ENCODE measurements at places on chromosomes 16 and 17.

DNA sequence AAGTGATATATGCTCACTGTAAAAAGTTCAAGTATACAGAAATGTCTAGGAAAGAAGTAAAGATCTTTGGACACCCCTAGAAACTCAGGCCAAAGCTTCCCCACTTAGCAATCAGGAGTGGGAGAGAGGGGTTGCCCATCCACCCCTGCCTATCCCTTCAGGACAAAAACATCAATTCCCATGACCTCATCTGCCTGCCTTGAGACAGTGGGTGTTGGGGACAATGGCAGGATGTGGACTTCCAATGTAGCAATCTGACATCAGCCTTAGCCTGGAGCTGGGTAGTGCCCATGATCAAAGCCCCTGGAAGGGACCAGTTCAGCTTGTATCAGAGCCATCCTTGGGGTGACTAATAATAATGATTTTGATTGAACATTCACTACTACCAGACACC is 18.1 kb downstream of the ITPRIPL2 start:
- no peak for DNase-seq

DNA sequence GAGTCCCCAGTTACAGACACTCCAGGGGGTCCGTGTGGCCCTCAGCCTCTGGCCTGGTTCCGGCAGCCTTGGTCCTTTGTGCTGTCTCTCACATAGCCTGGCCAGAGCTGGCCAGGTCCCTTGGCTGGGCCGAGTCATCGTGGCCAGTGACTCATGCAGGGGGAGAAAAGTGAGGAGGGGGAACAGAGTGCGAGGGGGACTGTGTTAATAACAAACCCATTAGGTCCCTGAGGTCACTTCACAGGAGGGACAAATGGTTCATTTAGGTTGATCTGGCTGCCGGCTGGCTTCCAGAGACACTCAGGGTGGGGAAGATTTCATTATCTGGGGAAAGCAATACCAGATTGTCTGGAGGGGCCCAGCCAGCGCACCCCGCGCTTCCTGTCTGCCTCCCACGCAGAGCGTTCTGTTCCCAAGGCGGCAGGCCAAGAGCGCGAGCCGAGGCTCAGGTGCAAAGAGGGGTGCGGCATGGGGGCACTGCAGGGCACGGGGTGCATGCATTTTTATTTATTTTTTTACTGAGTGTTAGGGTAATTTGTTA is 223.1 kb downstream of the SEC14L1 start:
- no peak for DNase-seq

DNA sequence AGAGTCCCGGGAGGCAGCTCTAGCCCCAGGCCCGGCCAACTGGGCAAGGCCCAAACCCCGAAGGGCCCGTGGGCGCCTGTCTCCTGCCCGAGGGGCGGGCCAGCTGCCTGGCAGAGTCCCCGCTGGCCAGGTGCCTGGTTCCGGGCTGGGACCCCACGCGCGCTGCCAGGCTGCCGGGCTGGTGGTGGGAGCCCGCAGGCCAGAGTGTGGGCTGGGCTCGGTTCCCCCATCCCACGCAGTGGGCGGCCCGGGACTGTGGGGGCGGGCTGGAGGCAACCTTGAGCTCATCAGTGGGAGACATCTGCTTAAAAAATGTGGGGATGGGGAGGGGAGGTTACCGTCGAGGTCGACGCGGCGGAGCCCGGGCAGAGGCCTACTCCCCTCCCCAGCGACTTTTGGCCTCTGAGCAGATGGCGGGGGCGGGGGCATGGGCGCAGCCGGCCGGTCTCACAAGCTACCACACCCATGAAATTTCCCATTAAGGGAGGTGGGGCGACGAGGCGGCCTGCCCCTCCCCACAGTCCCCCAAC is 176.4 kb upstream of the GSE1 start:
- DNase-seq, result no peak

DNA sequence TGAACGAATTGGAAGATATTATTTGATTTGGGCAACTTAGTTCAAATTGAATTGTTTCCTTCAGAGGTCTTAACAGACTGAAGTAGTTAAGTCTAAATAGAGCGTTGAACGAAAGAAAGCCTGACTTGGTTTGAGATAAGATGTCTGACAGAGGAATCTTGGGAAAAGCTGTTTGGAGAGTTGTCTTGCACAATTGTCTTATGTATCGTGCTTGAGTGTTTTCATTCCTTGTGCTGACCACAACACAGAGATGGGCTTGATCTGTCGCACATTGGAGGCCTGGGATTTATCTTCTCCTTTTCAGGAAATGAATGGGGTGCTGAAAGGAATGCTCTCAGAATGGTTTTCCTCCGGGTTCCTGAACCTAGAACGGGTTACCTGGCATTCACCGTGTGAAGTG is 7.8 kb downstream of the MLYCD start:
- no peak for DNase-seq

- no peak for DNase-seq
Observed at GRCh38 chr17:45231481-45232116, 9.9 kb downstream of the FMNL1 start.
